ENCODE measurements at places on chromosomes 12 and 14.

- no peak for DNase-seq
Observed at GRCh38 chr12:100564090-100564489, 9.4 kb upstream of the GAS2L3 start.

- DNase-seq, result no peak
Observed at GRCh38 chr12:76428117-76428516, 79.9 kb upstream of the BBS10 start.

DNA sequence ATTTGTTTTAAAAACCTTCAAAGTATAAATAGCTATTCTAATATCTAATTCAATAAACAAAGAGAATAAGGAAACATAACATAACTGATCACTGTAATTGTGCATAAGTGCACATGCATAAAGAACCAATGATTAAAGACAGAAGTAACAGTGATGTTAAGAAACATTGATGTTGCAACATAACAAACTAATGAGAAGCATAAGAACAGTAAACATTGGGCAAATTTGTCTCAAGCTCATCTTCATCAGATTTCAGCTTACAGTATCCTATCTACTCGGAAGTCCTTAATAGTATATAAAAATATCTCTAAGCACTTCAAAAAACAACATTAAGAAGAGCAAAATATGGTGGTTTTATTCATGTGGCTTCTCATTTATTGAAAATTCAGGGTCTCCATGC, 97.6 kb downstream of the GARIN6 start:
- DNase-seq, result no peak

DNA sequence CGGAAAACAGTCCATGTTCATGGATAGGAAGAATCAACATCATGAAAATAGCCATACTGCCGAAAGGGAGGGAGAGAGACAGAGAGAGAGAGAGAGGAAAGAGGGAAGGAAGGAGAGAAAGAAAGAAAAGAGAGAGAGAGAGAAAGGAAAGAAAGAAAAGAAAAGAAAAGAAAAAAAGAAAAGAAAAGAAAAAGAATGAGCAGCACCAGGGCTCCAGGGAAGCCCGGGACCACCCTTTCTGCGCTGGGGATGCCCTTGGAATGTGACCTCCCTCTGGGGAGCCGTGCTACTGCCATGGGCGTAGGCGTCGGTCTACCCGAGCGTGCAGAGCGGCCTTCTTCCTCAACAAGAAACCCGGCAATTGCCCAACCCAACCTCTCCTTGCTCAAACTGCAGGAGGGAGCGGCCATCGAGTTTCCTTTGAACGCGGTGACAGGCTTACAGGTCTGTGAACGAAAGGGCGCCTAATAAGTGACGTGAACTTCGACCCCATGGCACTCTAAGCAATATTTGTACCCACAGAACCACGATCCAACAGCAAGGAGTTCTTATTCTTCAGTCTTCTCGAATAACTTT, 16.9 kb downstream of the OR6S1 start:
- DNase-seq, result no peak

DNA sequence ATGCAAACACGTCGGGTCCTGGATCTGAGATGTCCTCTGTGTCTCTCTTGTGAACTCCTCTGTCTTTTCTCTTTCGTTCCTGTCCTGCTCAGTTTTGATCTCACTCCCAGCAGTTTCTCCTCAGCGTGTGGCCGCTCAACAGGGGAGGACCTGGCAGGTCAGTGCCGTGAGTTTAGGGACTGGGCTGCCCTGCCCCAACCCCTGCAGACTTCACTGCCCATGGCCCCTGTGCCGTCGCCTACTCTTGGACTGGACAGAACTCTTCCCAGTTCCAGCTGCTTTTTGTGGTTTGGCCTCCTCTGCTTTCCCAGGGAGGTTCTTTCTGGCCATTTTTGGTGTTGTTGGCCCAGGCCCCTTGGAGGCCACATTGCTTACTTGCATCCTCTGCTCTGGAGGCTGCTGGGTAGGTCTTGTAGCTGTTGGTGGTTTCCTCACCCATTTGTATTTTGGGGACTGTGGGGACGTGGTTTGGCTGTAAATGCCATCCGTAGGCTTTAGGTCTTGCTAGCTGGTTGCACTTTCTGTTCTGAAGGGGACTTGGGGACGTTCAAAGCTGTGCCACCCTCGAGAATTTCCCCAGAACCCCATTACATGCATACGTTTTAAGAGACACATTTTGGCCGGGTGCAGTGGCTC, 20.0 kb upstream of the DNAH10 start:
- peak; percentile 14 for DNase-seq

DNA sequence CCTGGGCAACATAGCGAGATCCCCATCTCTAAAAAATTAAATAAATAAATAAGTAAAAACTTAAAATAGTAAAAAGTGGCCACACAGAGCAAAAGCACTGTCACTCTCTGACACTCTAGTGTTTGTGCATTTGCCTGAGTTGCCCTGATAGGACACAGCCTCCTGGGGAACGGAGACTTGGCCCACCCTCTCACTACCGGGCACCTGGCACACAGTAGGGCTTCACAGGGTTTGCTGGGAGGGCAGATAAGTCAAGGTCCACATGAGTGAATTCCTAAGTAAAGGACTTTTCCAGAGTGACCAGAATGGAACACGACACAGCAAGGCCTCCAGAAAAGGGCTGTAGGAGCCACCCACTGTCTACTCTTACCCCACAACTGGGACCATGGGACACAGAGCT, 54.3 kb downstream of the SCARB1 start:
- DNase-seq, result no peak

DNA sequence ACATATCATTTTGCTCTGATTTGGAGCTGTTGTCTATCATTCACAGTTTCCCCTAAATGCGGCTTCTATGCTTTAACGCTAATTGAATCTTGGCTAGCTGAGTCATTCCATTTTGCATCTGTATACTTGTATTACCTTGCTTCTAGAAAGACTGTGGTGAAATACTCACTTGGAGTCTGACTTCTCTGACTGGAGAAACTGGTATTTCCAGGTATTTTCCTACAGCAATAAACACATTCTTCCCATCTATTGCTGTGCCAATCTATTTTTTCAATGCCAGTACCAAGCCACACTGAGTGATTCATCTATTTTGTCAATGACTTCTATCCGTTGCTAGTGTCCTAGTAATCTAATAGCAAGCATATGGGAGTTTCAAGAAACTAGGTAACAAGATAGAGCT, 76.0 kb upstream of the ST8SIA1 start:
- DNase-seq, result no peak

GRCh38 chr12:67394550-67394949, 125.4 kb downstream of the CAND1 start:
- no peak for DNase-seq

- no peak for DNase-seq
Observed at GRCh38 chr12:91980389-91980821, 165.2 kb downstream of the BTG1 start.

DNA sequence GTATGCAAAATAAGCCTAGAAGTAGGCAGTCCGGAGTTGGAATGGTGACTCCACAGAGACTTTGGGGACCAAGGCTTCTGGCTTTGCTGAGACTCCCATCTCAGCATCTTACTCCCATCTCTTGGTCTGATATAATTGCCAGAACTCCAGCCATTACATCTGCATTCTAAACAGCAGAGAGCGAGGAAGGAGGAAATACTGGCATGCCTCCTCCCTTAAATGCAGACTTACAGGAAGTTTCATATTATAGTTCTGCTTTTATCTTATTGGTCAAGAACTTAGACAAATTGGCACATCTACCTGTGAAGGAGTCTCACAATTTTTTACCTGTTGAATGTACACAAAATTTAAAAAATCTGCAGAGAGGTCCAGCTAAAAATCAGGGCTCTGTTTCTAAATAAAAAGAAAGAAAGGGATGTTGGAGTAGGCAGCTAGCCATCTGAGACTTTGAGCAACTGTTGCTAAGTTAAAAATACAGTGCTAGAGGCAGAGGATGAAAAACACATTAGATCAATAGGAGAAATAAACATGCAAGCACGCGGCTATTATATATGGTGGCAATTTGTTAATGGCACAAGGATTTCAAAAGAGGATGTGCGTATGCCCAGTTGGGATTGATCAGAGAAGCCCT, 209.9 kb upstream of the HMGA2 start:
- no peak for DNase-seq

GRCh38 chr14:22448035-22448904, 140.8 kb downstream of the DAD1 start:
- no peak for DNase-seq

- DNase-seq, result no peak
Observed at GRCh38 chr12:124295431-124296058, 652 bp downstream of the RFLNA start.

- peak; percentile 13 for DNase-seq
Observed at GRCh38 chr12:14723763-14724162, 27.4 kb upstream of the GUCY2C start.

- no peak for DNase-seq
Observed at GRCh38 chr12:112762753-112763152, 28.8 kb upstream of the RPH3A start.

DNA sequence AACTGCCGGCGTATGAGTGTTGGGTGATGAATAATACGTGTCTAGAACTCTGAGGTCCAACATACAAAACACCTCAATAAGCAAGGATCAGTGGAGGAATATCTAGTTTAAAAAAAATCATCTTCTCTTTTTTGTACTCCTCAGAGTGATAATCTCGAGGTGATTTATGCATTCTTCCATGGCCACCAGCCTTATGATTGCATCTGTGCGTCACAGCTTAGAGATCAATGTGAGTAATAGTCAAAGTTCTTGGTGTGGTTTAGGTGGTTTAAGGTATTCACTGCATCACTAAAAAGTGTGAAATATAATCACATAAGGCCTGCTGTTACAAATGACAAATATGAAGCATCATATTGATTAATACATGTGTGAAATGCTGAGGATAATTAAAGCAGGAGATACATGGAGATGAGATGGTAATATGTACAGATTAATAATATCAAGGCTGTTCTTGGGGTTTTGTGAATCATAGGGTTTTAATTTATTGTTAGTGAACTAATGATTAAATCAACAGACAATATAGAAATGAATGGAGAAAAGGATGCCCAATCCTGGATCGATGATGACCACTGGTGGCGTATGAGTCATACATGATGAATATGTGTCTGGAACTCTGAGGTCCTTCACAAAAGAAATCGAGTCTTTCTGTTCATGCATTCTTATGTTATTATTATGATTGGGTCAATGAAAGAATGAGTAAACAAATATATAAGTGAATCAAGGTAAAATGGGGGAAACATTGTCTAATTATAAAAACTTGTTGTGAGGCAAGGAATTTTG, 68.8 kb upstream of the RTL1 start:
- DNase-seq, result no peak

GRCh38 chr12:103241184-103241583, 254.6 kb downstream of the C12orf42 start:
- no peak for DNase-seq

DNA sequence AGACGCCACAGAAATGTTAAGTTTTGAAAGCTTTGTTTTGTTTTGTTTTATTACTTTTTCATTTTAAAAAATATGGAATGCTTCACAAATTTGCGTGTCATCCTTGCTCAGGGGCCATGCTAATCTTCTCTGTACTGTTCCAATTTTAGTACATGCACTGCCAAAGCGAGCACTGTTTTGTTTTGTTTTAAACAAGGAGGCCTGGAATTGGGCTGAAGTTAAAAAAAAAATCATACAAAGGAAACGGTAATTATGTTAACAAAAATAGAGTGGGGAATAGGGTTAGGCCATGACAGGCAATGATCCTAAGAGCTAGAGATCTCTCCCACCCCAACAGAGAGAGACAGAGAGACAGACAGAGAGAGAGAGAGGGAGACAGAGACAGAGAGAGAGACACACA, 57.0 kb downstream of the ZFP36L1 start:
- no peak for DNase-seq

- DNase-seq, result no peak
Observed at GRCh38 chr14:37763266-37763665, 167.8 kb downstream of the TTC6 start.

GRCh38 chr12:62642486-62642885, 175.9 kb downstream of the MON2 start:
- DNase-seq, result no peak

DNA sequence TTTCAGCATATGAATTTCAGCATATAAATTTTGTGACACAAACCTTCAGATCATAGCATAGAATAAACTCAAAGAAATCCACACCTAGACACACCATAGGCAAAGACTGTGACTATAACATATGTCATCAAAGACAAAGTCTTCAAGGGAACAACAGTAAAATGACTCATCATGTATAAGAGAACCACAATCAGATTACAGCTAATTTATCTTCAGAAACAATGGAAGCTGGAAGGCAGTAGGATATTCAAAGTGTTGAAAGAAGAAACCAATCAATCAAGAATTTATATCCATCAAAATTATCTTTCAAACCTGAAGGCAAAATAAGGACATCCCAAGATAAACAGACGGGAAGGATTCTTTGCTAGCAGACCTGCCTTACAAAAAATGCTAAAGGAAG, 29.0 kb downstream of the DLK1 start:
- no peak for DNase-seq

GRCh38 chr14:30869551-30870155, 4.7 kb upstream of the COCH start:
- no peak for DNase-seq

DNA sequence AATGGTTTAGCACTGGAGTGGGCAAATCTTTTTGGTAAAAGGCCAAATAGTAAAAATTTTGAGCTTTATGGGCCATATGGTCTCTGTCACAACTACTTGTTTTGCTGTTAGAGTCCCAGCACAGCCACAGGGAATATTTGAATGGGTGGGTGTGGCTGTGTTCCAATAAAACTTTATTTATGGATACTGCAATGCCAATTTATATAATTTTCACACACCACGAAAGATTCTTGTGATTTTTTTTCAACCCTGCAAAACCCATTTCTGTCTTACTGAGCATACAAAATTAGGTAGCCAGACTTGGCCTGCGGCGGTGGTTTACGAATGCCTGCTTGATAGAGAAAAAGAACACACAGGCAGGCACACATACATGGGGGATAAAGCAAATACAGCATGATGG, 28.3 kb downstream of the TMEM120B start:
- no peak for DNase-seq

GRCh38 chr14:37988472-37988871, 219.2 kb upstream of the SSTR1 start:
- DNase-seq, result no peak
